Glutamatergic neuron (in vitro differentiated cells): ENCODE measurements at places on chromosomes 6 and 20. TPM values are rescaled to one million over a fixed set of nuclear protein-coding genes. Genes with fewer than 3 reads are reported as not detected.

DNA sequence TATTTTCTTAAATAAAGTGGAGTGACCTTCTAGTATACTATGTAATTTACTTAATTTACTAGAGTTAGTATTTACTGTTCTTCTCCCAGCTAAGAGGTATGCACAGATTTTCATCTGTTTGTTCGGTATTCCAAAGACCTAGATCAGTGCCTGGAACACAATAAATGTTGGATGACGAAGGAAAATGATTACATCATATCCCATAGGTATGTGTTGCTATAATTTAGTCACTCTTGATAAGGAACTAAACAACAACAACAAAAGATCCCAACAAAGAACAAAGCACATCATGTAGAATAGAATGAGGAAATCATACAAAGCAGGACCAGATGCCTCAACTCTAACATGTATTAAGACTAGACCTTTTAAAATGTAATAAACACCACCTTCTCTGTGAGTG is 89.6 kb upstream of the ADGRF1 start:
- no peak for DNase-seq

- DNase-seq: no peak
Observed at GRCh38 chr6:12555267-12555666, 161.3 kb upstream of the PHACTR1 start.

- DNase-seq: no peak
Observed at GRCh38 chr20:43711098-43711654, 15.6 kb downstream of the GTSF1L start.

- DNase-seq: no peak
Observed at GRCh38 chr6:37438930-37439329, 5.9 kb downstream of the CMTR1 start.

Gene SLC17A2
- total RNA-seq: not detected
